ENCODE measurements at places on chromosomes 4 and X. TPM values are rescaled to one million over a fixed set of nuclear protein-coding genes. Genes with fewer than 3 reads are reported as not detected.

The PCGF3 gene
- 41.8 TPM for total RNA-seq

- H3K4me1 ChIP-seq: peaks cover 3% of the 10 kb centered on the region
- DNase-seq: peak; percentile 96
Measured at GRCh38 chrX:49039598-49040375, 3.4 kb downstream of the TFE3 start.

The MAGIX gene
- 1.9 TPM for total RNA-seq

DNA sequence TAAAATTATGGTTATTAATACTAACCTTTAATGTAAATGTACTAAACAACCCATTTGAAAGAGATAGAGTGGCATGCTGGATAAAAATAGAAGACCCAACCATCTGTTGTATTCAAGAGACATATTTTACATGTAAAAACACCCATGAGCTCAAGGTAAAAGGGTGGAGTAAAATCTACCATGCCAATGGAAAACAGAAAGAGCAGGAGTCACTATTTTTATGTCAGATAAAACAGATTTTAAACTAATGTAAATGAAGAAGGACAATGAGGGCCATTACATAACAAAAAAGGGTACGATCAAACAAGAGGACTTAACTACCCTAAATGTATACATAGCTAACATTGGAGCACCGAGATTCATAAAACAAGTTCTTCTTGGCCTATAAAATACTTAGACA is 66.3 kb downstream of the ITM2A start:
- H3K27ac ChIP-seq: no peak overlapping the region
- DNase-seq: no peak
- H3K27me3 ChIP-seq: no peaks in the 10 kb centered on the region
- H3K36me3 ChIP-seq: no peaks in the 10 kb centered on the region
- H3K4me1 ChIP-seq: no peaks in the 10 kb centered on the region
- H3K4me3 ChIP-seq: no peak overlapping the region

The DRD5 gene
- total RNA-seq: 0.20 TPM

- H3K27me3 ChIP-seq: no peaks in the 10 kb centered on the region
- H3K27ac ChIP-seq: no peak overlapping the region
- H3K4me1 ChIP-seq: no peaks in the 10 kb centered on the region
- peaks cover 3% of the 10 kb centered on the region for H3K36me3 ChIP-seq
- H3K4me3 ChIP-seq: no peak overlapping the region
- DNase-seq: no peak
Measured at GRCh38 chrX:24890677-24891076, 125.1 kb downstream of the ARX start.

DNA sequence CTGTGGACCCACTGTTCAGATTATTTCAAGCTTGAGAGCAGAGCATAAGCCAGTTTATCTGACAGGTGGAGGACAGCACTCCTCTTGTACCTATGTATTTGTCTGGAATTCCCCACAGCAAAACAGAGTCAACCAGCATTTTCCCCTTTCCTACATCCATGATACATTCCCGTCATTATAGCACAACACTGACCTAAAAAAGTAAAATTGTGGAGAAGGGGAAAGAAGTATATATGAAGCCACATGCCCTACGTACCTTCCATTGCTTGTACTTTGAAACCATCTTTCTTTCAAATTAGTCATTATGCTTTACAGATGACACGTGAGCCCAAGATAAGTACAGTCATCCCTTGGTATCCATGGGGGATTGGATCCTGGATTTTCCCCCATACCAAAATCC is 73.3 kb downstream of the KLHL8 start:
- no peak for DNase-seq
- H3K27ac ChIP-seq: no peak overlapping the region
- H3K4me3 ChIP-seq: no peak overlapping the region
- peaks cover 31% of the 10 kb centered on the region for H3K36me3 ChIP-seq
- H3K27me3 ChIP-seq: no peaks in the 10 kb centered on the region

GRCh38 chr4:39410415-39410814 is 3.7 kb downstream of the KLB start:
- no peaks in the 10 kb centered on the region for H3K4me1 ChIP-seq
- no peak overlapping the region for H3K27ac ChIP-seq
- H3K27me3 ChIP-seq: no peaks in the 10 kb centered on the region
- H3K36me3 ChIP-seq: no peaks in the 10 kb centered on the region
- DNase-seq: no peak

DNA sequence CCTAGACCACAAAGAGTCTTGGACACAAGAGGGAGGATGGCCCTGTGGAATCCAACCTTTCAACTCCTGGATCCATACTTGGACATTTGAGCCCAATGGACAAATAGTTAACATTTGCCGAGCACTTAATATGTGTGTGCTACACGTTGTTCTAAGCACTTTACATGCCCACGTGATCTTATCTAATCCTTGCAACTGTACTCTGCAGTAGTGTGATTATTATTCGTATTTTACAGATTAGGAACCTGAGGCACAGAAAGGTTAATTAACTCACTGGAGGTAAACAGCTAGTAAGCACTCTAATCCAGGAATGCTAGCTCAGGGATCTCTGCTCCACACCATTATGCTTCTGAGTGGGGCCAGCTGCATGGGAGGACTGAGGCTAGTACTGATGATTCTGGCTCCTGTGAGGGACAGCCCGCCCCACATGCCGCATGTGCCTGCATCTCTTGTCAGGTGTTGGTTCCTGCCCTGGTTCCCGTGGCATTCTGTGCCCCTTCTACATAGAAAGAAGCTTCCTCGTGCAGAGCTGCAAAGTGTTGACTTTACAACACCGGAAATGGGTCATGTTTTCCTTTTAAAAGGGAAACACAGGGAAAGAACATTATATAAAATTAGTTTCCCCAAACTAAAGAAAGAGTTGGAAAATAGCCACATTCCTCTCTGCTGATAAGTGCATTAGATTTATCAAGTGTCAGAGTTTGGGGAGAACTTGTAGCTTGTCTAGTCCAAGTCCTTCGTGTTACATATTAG is 34.8 kb downstream of the PLAC1 start:
- H3K27me3 ChIP-seq: no peaks in the 10 kb centered on the region
- H3K4me1 ChIP-seq: no peaks in the 10 kb centered on the region
- no peaks in the 10 kb centered on the region for H3K36me3 ChIP-seq
- H3K4me3 ChIP-seq: no peak overlapping the region

- H3K27ac ChIP-seq: no peak overlapping the region
- H3K27me3 ChIP-seq: no peaks in the 10 kb centered on the region
- peaks cover 3% of the 10 kb centered on the region for H3K4me1 ChIP-seq
- no peak overlapping the region for H3K4me3 ChIP-seq
- no peaks in the 10 kb centered on the region for H3K36me3 ChIP-seq
Measured at GRCh38 chr4:121228848-121229247, 64.7 kb upstream of the TNIP3 start.

GRCh38 chr4:95360256-95360903 is 188.4 kb downstream of the UNC5C start:
- no peaks in the 10 kb centered on the region for H3K4me1 ChIP-seq
- H3K27me3 ChIP-seq: no peaks in the 10 kb centered on the region
- H3K27ac ChIP-seq: no peak overlapping the region

GRCh38 chrX:9913146-9913433 is 54.1 kb upstream of the CLDN34 start:
- peak overlapping the region; percentile 85 for H3K27ac ChIP-seq
- DNase-seq: no peak
- no peak overlapping the region for H3K4me3 ChIP-seq
- no peaks in the 10 kb centered on the region for H3K4me1 ChIP-seq

GRCh38 chr4:35201403-35201802 is 1042.9 kb downstream of the ARAP2 start:
- H3K4me3 ChIP-seq: no peak overlapping the region
- no peak overlapping the region for H3K27ac ChIP-seq
- no peaks in the 10 kb centered on the region for H3K36me3 ChIP-seq
- no peaks in the 10 kb centered on the region for H3K4me1 ChIP-seq
- DNase-seq: no peak

GRCh38 chr4:81550388-81550859 is 78.7 kb upstream of the RASGEF1B start:
- no peak for DNase-seq
- no peak overlapping the region for H3K27ac ChIP-seq
- no peaks in the 10 kb centered on the region for H3K27me3 ChIP-seq
- no peaks in the 10 kb centered on the region for H3K36me3 ChIP-seq
